ENCODE measurements at places on chromosomes 11 and 22.
A peak's percentile ranks its signal among the peaks of the same experiment; 100 is the strongest.

DNA sequence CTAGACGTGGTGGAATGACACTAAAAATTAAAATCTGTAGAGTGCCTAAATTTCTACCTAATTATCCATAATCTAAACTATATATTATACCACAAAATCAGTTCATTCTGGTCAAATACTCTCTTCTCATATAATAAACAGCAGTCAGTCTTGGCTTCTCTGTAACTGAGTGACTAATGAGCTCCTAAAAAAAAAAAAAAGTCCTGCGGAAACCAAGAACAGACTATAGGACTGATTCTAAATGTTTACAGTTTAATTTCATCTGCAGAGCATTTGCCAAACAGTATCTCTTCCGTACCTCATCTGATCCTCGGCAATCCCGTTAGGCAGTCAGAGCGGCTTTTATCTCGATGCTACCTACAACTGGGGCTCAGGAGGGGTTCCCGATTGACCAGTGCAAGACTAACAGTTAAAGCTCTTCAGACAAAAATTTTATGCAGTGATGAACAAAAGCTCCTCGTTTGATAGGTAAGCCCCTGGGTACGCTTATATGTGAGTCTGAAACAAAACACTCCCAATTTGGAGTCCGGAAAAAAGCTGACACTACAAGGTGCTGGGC is 686 bp downstream of the KIF18A start:
- no peak for DNase-seq

- DNase-seq, result no peak
These were observed 1631.4 kb upstream of the TENM4 start for GRCh38 chr11:81072273-81072672.

- no peak for DNase-seq
These were observed 37.0 kb downstream of the SLC36A4 start for GRCh38 chr11:93160808-93161207.

GRCh38 chr11:69541501-69542313 is 60.2 kb downstream of the LINC01488 start:
- no peak for DNase-seq

GRCh38 chr11:117839380-117839881 is 14.9 kb upstream of the FXYD2 start:
- DNase-seq, result no peak

GRCh38 chr11:96015906-96016565 is 92.1 kb upstream of the MTMR2 start:
- DNase-seq, result peak; percentile 16

DNA sequence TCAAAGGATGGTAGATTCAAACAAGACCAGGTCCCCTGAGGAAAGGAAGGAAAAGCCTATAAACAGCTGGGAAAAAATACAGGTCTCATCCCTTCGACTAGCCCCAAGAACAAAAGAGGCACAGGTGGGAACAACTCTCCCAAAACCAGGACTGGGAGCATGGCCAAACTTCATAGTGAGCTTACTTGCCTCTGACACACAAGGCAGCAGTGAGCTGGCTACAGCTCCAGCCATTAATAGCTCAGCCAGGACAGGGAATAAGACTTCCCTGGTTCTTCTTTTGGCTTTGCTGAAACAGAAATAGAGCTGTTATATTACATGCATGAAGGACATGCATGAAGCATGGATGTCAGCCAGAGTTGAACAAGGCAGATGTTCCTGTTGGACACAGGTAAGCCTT is at the start of gene OR10A2:
Gene OR10A2, plus strand, starts transcription at position 97 of the 400 bp plus-strand sequence. CDS start 6,698 bp downstream, outside the sequence.
- DNase-seq, result no peak

GRCh38 chr11:2385156-2386151 is 8.3 kb downstream of the CD81 start:
- no peak for DNase-seq

GRCh38 chr11:12859872-12860657 is 149.1 kb upstream of the RASSF10 start:
- no peak for DNase-seq

GRCh38 chr11:1012740-1013630 is 23.5 kb downstream of the MUC6 start:
- no peak for DNase-seq

- DNase-seq, result no peak
These were observed 10.7 kb upstream of the CD5 start for GRCh38 chr11:61091373-61092279.

GRCh38 chr11:12667646-12668045 is 6.6 kb upstream of the TEAD1 start:
- DNase-seq, result no peak

GRCh38 chr11:14229472-14229871 is 129.5 kb downstream of the RRAS2 start:
- DNase-seq, result no peak

GRCh38 chr11:71298761-71299181 is 46.4 kb upstream of the SHANK2 start:
- no peak for DNase-seq

GRCh38 chr11:126101251-126101929 is 38.7 kb upstream of the CDON start:
- no peak for DNase-seq

GRCh38 chr11:33974804-33975203 is 76.7 kb upstream of the CAPRIN1 start:
- no peak for DNase-seq

DNA sequence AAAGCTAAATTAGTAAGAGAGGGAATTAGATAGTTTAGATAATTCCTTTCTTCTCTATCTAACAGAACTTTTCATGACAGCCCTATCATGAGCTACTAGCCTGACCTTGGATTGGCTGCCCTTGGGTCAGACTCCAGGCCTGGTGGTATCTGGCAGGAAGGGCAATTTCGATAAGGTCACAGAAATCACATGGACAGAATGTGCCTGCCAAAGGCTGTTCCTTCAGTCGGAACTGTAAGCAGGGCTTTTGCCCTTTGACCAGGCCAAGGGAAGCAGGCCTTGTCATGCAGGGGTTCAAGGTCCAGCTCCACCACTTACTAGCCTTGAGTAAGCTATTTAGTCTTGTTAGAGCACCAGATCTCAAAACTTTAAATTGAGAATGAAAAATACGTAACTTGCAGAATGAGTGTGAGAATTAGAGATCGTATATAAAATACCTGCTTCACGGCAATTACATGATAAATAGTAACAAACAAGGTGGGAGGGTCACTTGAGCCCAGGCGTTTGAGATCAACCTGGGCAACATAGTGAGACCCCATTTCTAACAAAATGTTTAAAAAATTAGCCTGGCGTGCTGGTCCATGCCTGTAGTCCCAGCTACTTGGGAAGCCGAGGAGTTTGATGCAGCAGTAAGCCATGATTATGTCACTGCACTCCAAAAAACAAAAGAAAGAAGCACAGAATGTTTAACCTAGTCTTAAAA is 60.8 kb upstream of the SC5D start:
- no peak for DNase-seq

DNA sequence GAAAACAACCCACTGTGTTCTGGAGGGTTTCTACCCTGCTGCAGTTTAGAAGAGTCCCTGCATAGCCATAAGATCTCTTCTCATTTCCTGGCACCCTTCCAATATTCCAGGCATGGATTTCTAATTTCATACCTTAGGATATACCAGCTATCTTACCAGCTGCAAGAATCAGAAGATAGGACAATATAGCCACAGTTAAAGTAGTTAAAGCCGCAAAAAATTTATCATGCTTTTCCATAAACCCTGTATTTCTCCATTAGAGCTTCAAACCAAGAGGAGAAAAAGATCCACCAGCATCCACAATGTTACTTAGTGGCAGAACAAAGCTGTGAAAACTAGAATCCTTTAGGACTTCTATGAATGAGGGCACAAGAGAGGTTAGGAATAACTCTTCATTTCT is 8.6 kb upstream of the OR56B1 start:
- no peak for DNase-seq

DNA sequence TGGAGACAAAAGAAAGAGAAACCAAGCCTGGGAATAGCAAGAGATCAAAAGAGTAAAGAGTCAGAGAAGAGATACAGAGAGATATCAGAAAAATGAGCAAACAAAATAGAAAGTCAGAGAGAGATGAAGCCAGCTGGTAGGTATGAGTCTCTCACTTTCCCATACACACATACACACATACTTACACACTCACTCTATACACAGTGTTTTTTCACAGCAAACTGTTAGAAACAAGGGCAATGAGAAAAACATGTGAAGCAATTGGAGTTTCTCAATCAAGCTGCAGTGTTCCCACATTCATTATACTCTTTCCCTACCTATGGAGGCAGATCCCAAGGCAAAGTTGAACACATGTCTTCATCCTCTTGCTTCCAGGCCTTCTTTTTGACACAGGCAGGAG is 2.6 kb upstream of the NLRP10 start:
- DNase-seq, result no peak

DNA sequence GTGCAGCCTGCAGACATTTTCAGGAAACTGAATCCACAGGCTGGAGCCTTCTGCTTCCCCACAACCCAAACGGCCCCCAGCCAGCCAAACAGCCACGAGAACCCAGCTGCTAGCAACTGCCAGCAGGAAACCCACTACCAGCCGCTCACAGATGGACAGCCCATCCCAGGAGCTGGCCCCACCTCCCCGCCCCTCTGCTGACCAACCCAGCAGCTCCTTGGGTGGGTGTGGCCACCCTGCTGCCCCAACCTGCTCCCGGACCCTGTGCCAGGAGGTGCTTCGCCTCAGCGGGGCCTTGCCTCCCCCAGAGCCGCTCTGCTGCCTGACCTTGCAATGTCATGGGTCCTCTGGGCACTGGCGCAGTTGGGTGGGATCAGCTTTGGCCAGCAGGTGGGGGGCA is 8.2 kb upstream of the CCDC188 start:
- no peak for DNase-seq

- no peak for DNase-seq
These were observed 82.6 kb upstream of the MYO18B start for GRCh38 chr22:25659413-25659812.

GRCh38 chr11:120335908-120336640 is at the start of gene ARHGEF12:
Gene ARHGEF12 (plus strand): TSS chr11:120336413. CDS start chr11:120337244, 831 bp downstream.
- peak; percentile 32 for DNase-seq

- no peak for DNase-seq
These were observed 10.9 kb downstream of the ELFN2 start for GRCh38 chr22:37416389-37416788.

DNA sequence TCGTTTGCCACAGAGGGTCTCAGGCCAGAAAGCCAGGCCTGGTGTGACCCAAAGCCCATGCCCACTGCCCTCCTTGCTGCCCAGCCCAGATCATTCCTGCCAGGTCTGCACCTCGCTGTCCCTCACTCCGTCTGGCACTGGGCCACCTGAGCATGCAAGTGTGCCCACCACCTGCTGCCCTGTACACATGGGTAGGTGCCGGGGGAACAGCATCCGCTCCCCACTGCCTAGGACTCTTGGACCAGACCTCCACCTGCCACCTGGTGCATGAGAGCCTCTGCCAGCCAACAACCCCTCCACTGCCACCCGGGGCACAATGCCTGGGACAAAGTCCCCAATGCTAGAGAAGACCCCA is 12.5 kb downstream of the MGAT3 start:
- DNase-seq, result no peak

- DNase-seq, result no peak
These were observed 63.9 kb downstream of the UVRAG start for GRCh38 chr11:75878933-75879332.

GRCh38 chr22:49941507-49942316 is 18.9 kb upstream of the PIM3 start:
- no peak for DNase-seq

DNA sequence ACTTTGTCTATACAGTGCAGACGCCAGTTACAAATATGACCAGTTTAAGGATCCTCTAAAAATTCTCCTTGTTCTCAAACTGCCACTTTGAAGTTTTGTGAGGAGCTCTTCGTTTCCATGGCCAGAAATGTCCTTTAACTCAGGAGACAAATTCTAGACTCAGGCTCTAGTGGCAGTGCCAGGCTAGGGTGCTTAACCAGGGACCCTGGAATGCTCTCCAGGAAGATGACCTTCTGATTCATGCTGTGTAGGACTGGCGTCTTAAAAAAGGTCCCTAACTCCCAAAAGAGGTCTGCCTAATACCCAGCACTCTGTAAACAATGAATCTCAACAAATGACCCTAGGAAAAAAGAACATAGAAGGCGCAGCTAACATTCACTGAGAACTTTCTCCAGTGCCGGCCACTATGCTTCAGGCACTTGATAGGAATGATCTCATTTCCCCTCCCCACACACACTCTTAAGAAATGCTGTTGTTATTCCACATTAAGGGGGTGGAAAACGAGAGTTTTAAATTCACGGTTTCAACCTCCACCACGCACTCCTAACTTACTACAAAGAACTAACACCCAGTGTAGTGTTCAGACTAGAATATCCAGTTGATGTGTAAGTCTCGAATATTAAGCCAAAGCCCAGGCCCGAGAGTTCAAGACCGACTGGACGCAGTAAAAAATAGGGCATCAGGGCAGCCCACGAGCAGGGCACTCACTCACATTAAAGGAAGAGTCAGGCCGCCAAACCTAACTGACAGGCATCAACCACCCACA is 747 bp downstream of the NXF1 start:
- peak; percentile 19 for DNase-seq

DNA sequence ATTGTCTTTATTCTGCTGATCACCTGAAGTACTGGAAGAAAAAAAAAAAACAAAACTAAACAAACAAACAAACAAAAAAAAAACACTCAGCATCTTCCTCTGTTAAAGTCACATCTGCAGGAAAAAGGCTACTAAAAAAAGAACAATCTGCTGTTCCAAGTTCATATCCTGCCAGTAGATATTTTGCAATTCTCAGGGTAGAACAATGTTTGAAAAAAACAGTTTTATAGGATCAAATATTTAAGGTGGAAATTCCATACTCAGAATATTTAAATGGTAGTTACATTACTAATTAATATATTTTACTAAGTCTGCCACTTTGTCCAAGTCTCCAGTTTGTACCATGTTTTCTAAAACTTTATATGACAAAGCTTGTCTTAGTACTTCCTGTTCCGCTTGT is 175.2 kb downstream of the SBF2 start:
- DNase-seq, result no peak

- DNase-seq, result no peak
These were observed 107.0 kb upstream of the THY1 start for GRCh38 chr11:119529936-119530335.

DNA sequence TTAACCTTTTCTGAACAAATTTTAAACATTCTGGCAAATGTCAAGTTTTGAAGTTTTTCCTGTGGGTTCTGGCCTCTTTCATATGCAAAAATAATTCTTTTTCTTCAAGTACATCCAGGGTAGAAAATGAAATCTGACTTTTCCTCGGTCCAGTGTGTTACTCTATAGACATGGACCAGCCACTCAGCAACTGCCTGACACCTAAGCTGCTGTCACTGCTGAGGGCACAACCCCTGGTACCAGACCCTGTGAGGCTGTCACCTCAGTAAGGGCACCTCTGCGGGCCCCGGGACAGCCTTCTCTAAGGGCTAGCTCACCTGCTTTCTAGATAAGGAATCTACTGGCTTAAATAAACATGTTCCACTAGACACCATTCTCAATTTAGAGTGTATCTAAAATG is 33.8 kb downstream of the PPIL2 start:
- DNase-seq, result no peak

- no peak for DNase-seq
These were observed 20.3 kb upstream of the WNT7B start for GRCh38 chr22:45997077-45997776.

GRCh38 chr22:36156515-36157419 is 3.8 kb downstream of the APOL3 start:
- no peak for DNase-seq

GRCh38 chr11:107041088-107041444 is 22.8 kb upstream of the GUCY1A2 start:
- DNase-seq, result no peak
